Central memory CD4-positive, alpha-beta T cell (primary cell): ENCODE measurements at places on chromosomes 6 and 20.
A peak's percentile ranks its signal among the peaks of the same experiment; 100 is the strongest.

- DNase-seq: no peak
These were observed 51.0 kb upstream of the FBXO30 start for GRCh38 chr6:145865595-145865994.

DNA sequence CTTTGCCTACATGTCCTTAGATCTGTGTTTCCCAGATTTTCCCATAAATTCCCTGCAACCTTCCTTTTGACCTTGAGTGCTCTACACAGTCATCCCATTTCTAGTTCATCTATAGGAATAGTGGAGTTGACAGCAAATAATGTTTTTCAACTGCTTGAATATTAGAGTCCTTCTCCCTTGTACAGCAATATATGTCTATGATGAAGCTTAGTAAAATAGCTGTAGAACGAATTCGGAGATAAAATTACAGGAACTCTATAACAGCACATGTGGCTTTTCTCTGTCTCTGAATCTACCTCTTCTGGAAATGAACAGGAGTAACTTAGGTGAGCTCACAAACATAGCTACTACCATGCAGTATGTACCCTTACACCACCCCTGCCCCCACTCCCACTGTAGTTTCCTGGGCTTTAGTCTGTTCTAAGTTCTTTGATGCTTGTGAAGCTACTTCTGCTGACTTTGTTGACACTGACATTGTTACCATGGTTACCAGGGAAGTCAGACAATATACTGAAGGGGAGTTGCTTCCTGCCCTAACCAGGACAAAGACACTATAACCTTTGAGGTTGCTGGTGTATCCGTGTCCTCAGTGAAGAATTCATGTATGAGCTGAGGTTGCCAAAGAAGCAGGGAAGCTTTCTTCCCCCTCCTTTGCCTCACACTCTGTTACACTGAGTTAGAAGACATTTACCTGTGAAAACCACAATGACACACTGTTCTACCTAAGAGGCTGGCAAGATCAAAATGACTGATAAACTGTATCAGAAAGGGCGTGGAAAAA is 35.8 kb upstream of the SHLD1 start:
- peak; percentile 98 for DNase-seq

DNA sequence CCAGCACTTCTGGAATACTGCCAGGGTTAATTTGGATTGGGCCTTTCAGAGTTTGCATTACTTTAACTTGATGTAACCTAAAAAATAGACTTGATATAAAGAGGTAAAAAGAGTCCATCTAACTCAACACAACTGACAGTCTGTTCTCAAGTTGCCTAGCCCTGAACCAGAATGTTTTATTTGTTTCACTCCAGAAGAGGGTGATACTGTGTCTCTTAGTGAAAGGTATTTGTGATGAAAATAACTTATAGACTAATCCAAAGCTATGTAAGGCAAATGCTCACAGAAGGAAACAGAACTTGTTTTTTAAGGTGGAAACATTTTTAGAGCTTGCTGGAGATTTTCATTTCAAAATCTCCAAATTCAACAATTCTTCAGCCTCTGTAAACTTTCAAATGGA is 469.1 kb upstream of the RUNX2 start:
- DNase-seq: no peak

- DNase-seq: no peak
These were observed 163.4 kb downstream of the SLC24A3 start for GRCh38 chr20:19375801-19376200.

DNA sequence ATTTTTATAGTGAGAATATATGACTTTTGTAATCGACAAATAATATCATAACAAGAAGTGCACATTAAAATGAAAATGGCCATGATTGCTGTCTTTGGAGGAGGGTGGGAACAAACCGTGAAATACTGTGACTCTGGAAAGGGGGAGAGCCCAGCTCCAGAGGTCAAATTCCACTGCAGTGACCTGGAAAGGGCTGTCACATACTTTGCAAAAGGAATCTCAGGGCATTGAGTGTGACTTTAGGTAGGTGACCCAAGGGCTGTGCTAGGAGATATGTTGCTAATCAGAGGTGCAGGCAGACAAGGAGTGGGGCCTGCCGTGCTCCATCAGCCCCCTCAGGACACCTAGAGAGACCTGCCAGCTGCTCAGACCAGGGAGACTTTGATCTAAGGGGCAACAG is 28.1 kb upstream of the BMP7 start:
- no peak for DNase-seq

GRCh38 chr6:15811107-15811506 is 148.3 kb upstream of the DTNBP1 start:
- DNase-seq: no peak

GRCh38 chr20:59157961-59158541 is 5.6 kb upstream of the ZNF831 start:
- no peak for DNase-seq

DNA sequence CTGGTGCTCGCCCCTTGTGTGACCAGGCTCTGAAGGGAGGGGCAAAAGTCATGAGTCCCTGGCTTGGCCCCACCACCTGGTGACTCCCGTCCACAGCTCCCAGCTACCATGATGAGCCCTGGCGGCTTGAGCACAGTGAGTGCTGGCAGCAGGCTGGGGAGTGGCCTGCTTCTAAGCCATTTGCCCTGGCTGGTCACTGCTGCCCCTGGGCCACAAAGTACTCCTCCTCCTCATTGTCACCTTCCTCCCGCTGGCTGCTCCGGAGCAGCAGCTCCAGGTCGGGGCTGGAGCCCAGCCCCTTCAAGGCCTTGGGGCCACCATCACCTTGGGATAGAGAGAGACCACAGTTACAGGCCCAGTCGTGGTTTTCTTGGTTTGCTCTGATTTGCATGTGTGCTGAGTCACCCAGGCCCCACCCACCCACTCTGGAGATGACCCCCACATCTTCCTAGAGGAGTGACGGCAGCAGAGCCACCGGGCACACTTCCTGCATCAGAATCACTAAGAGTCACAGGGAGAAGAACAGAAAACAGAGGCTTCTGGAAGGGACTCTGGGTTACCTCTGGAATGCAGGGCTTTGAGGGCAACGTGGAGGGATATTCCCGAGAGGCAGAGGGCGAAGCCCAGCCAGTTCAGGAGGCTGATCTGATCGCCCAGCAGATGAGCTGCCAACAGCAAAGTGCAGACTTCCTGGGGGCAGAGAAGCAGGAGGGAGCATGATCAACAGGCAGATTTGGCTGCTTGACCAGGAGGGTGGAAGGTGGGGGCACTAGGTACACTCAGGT is 42.1 kb upstream of the CDH22 start:
- no peak for DNase-seq

DNA sequence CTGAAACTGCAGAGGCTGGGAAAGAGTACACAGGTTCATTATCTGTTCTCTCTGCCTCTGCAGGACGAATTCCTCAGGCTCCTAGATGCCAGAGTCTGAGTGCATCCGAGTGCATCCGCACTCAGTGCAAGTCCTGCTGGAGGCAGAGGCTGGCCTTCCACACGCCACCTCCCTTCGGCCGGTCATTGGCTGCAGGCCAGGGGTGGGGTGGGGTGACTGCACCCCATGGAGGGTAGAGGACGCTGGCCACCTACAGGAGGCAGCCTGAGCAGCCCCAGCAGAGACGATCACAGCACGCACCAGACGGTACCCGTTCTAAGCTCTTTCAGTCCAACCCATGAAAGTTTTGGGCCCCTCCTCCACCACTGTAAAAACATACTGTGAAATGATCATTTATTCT is 11.7 kb downstream of the SFT2D1 start:
- no peak for DNase-seq
